ENCODE measurements at places on chromosomes 5 and 9. TPM values are rescaled to one million over a fixed set of nuclear protein-coding genes. Genes with fewer than 3 reads are reported as not detected.

The ELOVL7 gene
- 3.9 TPM for polyA plus RNA-seq

The GPR150 gene
- not detected for polyA plus RNA-seq

The PRDM9 gene
- polyA plus RNA-seq: not detected

The AMBP gene
- 1.8 TPM for polyA plus RNA-seq

The ZBED3 gene
- polyA plus RNA-seq: 27.4 TPM

The TNFSF8 gene
- 4.8 TPM for polyA plus RNA-seq
